Smooth muscle cell of the pulmonary artery (primary cell): ENCODE measurements at places on chromosomes 1 and 21. TPM values are rescaled to one million over a fixed set of nuclear protein-coding genes. Genes with fewer than 3 reads are reported as not detected.

CHODL gene
- 0.07 TPM in 1 of 2 replicates, not detected in the other for total RNA-seq

CELA3A gene
- not detected in 2 replicates for total RNA-seq

TFAP2E gene
- total RNA-seq, result 0.13 and 0.33 TPM in 2 replicates

OMA1 gene
- 23.2 and 27.2 TPM in 2 replicates for total RNA-seq

KMO gene
- 0.03 and 0.33 TPM in 2 replicates for total RNA-seq

MATN1 gene
- 0.20 TPM in 1 of 2 replicates, not detected in the other for total RNA-seq

RUNX3 gene
- total RNA-seq, result 0.36 TPM in 1 of 2 replicates, not detected in the other

ADORA1 gene
- 0.65 and 0.96 TPM in 2 replicates for total RNA-seq

FCMR gene
- total RNA-seq, result 0.13 TPM in 1 of 2 replicates, not detected in the other

EPHB2 gene
- 12.2 and 72.5 TPM in 2 replicates for total RNA-seq

TSSK3 gene
- 0.13 and 0.17 TPM in 2 replicates for total RNA-seq

NEK2 gene
- total RNA-seq, result 2.5 and 8.5 TPM in 2 replicates

CRYBG2 gene
- total RNA-seq, result not detected in 2 replicates

ZNF648 gene
- not detected in 2 replicates for total RNA-seq

SAMD11 gene
- 1.9 and 19.5 TPM in 2 replicates for total RNA-seq

CLCA4 gene
- not detected in 2 replicates for total RNA-seq

ALG6 gene
- 11.5 and 13.2 TPM in 2 replicates for total RNA-seq

LCE1B gene
- not detected in 2 replicates for total RNA-seq

RGS18 gene
- 0.07 TPM in 1 of 2 replicates, not detected in the other for total RNA-seq

GJB3 gene
- 0.07 TPM in 1 of 2 replicates, not detected in the other for total RNA-seq

LHX4 gene
- under 0.01 and 0.07 TPM in 2 replicates for total RNA-seq

LGALS8 gene
- 86.3 and 103 TPM in 2 replicates for total RNA-seq

SLC16A4 gene
- total RNA-seq, result 45.7 and 53.7 TPM in 2 replicates

SLAMF7 gene
- not detected in 2 replicates for total RNA-seq

PAPPA2 gene
- 16.5 and 18.9 TPM in 2 replicates for total RNA-seq

LHX8 gene
- total RNA-seq, result not detected in 2 replicates

CR1L gene
- not detected in 2 replicates for total RNA-seq

VANGL1 gene
- 8.7 and 9.6 TPM in 2 replicates for total RNA-seq

FNDC10 gene
- 3.6 and 8.2 TPM in 2 replicates for total RNA-seq

KRTAP7-1 gene
- total RNA-seq, result not detected in 2 replicates

MIB2 gene
- 80.4 and 99.3 TPM in 2 replicates for total RNA-seq

PROX1 gene
- total RNA-seq, result 0.03 and 0.07 TPM in 2 replicates

FMO5 gene
- total RNA-seq, result 0.43 and 1.4 TPM in 2 replicates

VASH2 gene
- total RNA-seq, result 0.03 and 0.26 TPM in 2 replicates

ZNF593OS gene
- total RNA-seq, result not detected in 2 replicates

GPR137B gene
- 15.8 and 16.3 TPM in 2 replicates for total RNA-seq

KRTAP12-2 gene
- not detected in 2 replicates for total RNA-seq

ABCG1 gene
- 1.0 and 3.3 TPM in 2 replicates for total RNA-seq

MTARC2 gene
- total RNA-seq, result 5.3 and 10.5 TPM in 2 replicates

FAM72A gene
- 2.3 and 4.0 TPM in 2 replicates for total RNA-seq

TFF3 gene
- total RNA-seq, result not detected in 2 replicates

WDR64 gene
- total RNA-seq, result not detected in 2 replicates

HRNR gene
- total RNA-seq, result not detected in 2 replicates

DNALI1 gene
- 3.9 TPM in 2 replicates for total RNA-seq

TSPAN1 gene
- total RNA-seq, result 0.73 and 0.78 TPM in 2 replicates

PRAMEF2 gene
- not detected in 2 replicates for total RNA-seq

DNTTIP2 gene
- 22.2 and 26.9 TPM in 2 replicates for total RNA-seq

ETNK2 gene
- total RNA-seq, result 0.78 and 1.5 TPM in 2 replicates
